Immature natural killer cell (primary cell): ENCODE measurements at places on chromosomes 11 and 22. TPM values are rescaled to one million over a fixed set of nuclear protein-coding genes. Genes with fewer than 3 reads are reported as not detected.

CRYBB3 gene
- polyA plus RNA-seq = not detected

DNA sequence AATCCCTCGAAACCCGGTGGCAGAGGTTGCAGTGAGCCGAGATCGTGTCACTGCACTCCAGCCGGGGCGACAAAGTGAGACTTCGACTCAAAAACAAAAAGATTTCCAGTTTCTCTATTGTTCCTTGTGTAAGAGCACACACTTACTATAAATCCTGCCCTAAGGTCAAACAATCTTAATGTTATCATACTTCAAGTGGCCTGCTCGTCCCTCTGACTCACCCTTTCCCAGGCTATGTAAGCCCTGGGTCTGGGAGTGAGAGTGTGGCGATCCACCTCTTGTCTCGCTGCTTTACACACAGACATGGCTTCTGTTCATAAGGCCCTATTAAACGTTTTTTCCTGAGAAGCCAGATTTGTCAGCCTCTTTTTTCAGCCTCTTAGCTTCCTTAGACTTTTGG is 24.4 kb upstream of the A4GALT start:
- no peak for DNase-seq

GRCh38 chr11:113504586-113504985 is 29.4 kb upstream of the DRD2 start:
- no peak for DNase-seq

GRAMD1B gene
- 1.5 TPM for polyA plus RNA-seq

GRCh38 chr11:123616505-123617198 is 37.8 kb downstream of the SCN3B start:
- DNase-seq = no peak

- DNase-seq = no peak
Measured at GRCh38 chr11:104320097-104320496, 156.2 kb upstream of the PDGFD start.

GRCh38 chr11:108752297-108752751 is 87.5 kb downstream of the DDX10 start:
- no peak for DNase-seq
